ENCODE measurements at places on chromosomes 2 and 18. TPM values are rescaled to one million over a fixed set of nuclear protein-coding genes. Genes with fewer than 3 reads are reported as not detected.

CTAGE1 gene
- 0.47 TPM for total RNA-seq

- H3K4me3 ChIP-seq: no peak overlapping the region
- no peaks in the 10 kb centered on the region for H3K27me3 ChIP-seq
- DNase-seq: no peak
- no peaks in the 10 kb centered on the region for H3K36me3 ChIP-seq
- H3K27ac ChIP-seq: no peak overlapping the region
These were observed 268.9 kb downstream of the NDUFA10 start for GRCh38 chr2:239756031-239756789.

GRCh38 chr18:33575451-33575850 lies 2.6 kb upstream of the ASXL3 start:
- no peak for DNase-seq
- H3K4me3 ChIP-seq: no peak overlapping the region
- no peaks in the 10 kb centered on the region for H3K27me3 ChIP-seq
- H3K36me3 ChIP-seq: no peaks in the 10 kb centered on the region
- no peak overlapping the region for H3K27ac ChIP-seq
- peaks cover 2% of the 10 kb centered on the region for H3K4me1 ChIP-seq

- H3K4me1 ChIP-seq: peaks cover under 1% of the 10 kb centered on the region
- H3K27ac ChIP-seq: no peak overlapping the region
- no peak for DNase-seq
- no peaks in the 10 kb centered on the region for H3K27me3 ChIP-seq
- H3K4me3 ChIP-seq: no peak overlapping the region
These were observed 20.4 kb downstream of the LYPD6B start for GRCh38 chr2:149058936-149059335.
